NCI-H1105 (cell line): ENCODE measurements at places on chromosomes 5 and 9.

DNA sequence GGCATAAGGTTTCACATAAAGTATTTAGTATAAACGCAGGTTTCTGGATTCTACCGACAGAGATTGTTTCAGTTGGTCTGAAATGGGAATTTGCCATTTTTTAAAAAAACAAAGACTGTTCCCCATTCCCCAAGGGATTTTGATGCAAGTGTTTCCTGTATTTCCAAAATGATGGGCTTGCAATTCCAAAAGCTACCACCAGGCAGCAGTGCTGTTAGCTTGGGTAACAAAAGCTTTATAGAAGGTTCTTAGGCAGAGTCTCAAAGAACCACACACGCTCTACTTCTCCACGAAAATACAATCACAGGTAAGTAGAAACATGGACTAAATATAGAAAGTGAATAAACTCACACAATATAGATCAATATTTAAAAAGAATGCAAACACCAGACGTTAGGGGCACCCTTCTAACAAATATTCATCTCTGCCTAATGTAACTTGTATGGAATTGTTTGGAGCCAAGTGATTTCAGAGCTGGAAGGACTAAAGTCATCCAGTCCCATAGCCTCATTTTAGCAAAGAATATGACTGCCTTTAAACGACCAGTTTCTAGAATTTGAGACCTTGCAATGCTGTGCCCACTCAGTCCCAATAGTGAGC, 154.3 kb downstream of the SPOCK1 start:
- peak; percentile 0 for DNase-seq

DNA sequence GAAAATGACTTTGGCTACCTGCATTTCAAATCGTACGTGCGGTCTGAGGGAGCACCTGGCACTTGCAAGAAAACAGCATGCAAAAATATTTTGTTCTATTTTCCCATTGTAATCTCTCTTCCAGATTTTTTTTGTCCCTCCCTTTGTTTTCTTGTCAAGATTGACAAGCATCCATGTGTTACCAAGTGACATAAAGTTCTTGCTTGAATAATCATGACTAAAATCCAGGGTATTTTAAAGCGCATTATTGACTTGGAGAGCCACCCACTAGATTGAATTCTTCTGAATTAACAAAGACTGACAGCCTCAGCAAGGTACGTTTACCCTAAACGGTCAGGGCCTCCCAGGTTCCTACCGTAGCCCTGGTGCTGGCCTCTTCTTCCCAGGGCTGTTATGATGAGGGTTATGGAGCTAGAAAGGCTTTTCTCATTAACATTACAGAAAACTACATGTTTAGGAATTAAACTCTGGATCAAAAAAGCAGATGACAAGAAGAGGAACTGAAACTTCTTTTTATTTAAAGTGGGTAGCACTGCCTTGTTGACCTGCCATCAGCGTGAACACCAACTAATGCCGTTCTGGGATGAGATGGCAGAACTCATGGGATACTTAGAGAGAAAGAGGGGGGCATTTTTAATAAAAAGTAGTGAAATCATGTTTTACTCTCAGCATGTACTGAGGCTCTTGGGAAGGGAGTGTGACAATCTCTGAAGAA, 297.0 kb downstream of the EFNA5 start:
- DNase-seq: no peak

DNA sequence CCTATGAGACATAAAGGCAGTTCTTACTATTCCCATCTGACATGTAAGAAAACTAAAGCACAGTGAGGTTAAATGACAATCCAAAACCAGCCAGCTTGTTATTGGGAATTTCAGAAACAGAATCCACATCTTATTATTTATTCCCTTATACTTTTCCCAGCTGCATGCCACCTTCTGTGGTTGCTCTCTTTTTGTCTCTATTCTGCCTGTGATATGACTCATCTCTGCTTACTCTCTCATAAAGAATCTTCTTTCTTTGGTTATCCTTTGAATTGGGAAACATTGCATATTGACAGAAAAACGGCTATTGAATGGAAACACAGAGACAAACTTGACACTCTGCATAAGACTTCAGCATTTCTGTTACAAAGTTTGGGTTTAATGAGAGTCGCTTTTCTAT, 183.2 kb downstream of the TLR4 start:
- no peak for DNase-seq

- no peak for DNase-seq
Observed at GRCh38 chr9:26175264-26175663, 497.0 kb upstream of the TUSC1 start.

DNA sequence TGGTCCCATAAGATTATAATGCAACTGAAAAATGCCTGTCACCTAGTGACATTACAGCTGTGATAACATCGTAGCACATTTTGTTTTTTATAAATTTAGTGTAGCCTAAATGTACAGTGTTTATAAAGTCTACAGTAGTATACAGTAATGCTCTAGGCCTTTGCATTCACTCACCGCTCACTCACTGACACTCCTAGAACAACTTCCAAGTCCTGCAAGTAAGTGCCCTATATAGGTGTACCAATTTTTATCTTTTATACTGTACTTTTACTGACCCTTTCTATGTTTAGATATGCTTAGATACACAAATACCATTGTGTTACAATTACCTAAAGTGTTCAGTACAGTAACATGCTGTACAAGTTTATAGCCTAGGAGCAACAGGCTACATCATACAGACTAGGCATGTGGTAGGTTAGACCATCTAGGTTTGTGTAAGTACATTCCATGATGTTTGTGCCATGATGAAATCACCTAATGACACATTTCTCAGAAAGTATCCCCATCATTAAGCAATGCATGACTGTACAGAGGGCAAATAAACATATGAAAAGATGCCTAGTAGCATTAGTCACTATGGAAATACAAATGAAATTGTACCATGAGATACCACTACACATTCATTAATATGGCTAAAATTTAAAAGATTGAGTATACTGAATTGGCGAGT, 127.6 kb downstream of the TRPM6 start:
- no peak for DNase-seq

DNA sequence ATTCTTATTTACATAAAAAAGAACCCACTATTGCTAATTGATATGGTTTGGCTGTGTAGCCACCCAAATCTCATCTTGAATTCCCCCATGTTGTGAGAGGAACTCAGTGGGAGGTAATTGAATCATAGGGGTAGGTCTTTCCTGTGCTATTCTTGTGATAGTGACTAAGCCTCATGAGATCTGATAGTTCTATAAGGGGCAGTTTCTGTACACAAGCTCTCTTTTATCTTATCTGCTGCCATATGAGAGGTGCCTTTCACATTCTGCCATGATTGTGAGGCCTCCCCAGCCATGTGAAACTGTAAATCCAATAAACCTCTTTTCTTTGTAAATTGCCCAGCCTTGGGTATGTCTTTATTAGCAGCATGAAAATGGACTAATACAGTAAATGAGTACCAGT, 58.2 kb upstream of the PRR16 start:
- no peak for DNase-seq

DNA sequence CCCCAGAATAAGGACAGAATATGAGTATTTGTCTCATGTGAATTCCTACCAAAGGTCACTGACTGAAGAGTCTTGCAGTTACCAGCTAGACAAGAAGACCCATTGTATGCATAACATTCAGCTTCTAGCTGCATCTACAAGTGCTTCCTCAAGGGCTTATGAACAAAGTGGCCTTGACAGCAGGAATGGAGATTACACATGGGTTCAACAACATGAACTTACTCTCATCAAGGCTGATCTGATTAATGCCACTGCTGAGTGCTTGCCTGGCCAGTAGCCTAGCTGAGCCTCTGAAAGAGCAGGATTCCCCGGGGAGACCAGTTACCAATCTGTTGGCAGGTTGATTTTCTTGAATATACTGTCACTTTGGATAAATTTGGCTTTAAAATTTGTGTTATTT, 76.7 kb upstream of the CHD1 start:
- no peak for DNase-seq

DNA sequence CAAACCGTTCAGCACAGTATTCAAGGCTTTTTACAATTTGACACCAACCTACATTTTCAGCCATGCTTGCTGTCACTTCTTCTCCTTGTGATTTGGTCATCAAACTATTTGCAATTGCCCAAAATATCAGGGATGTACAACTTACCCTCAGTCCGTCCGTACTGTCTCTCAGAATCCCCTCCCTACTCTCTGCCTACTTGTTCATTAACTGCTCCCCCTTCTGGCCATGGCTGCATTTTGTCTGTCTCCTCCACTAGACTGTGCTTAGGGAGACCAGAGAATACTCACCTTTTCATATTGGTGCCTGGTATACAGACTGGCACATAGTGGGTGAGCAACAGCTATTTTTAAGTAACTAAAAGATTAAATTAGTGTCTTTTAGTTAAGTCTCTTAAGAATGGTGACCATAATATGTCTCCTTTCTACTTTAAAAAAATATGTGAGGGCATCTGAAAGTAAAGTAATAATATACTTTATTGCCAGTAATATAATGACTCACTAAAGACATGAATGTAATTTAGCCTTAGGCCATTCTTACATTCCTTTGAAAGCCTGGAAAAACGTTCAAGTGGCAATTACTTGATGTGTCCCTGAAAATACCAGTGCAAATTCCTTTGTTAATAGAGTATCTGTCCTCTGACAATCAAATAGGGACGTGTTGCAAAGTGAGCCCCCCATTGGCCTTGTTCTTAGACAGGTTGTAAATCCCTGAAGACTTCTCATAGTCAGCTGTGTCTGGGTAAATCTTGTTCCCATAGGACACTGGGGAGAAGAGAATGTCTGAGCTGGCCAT, 27.8 kb downstream of the PRLR start:
- no peak for DNase-seq

GRCh38 chr9:120757026-120757913, 35.9 kb downstream of the FBXW2 start:
- DNase-seq: no peak

DNA sequence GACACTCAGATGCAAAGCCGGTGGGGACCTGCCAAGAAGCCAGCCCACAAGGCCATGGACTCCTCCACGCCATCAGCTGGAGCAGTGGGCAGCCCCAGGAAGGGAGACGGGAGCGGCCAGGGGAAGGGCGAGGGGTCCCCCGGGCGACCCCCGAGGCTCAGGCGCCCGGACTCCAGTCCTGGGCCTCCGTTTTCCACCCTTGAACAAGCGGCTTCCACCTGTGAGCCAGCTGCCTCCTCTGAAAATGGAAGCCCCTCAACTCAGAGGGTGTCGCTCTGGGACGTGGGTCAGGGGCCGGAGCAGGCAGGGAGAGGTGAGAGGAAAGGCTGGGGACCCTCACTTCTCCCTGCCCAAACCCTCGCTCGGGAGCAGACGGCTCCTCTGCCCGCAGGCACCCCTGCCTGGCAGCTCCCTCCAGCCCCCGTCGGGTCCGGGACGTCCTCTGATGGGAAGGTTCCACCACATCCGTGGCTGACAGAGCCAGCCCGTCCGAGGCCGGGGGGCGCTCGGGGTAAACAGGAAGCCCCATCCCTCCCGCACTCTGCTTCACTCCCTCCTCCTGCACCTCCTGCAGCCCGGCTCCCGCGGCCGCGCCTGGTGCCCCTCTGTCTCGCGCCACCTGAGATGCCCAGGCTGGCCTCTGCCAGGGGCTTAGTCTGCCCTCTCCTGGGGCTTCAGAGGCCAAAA, 3.7 kb upstream of the EGFL7 start:
- no peak for DNase-seq

- DNase-seq: no peak
Observed at GRCh38 chr5:10635257-10635866, 71.5 kb downstream of the ANKRD33B start.

DNA sequence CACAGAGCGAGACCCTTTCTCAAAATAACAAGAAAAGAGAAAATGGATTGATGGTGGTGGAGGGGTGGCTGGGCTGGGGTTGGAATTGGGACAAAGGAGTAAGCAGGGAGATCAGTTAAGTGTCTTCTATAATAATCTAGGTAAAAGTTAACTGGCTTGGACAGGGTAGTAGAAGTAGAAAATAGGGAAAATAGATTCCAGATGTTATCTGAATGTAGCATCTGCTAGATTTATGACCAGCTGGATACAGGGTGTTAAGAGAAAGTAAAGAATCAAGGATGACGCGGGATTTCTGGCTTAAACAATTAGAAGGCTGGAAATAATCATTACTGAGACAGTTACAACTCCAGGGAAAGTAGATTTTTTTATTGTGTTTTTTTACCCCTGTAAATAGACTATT, 13.0 kb downstream of the PPP6C start:
- DNase-seq: no peak

DNA sequence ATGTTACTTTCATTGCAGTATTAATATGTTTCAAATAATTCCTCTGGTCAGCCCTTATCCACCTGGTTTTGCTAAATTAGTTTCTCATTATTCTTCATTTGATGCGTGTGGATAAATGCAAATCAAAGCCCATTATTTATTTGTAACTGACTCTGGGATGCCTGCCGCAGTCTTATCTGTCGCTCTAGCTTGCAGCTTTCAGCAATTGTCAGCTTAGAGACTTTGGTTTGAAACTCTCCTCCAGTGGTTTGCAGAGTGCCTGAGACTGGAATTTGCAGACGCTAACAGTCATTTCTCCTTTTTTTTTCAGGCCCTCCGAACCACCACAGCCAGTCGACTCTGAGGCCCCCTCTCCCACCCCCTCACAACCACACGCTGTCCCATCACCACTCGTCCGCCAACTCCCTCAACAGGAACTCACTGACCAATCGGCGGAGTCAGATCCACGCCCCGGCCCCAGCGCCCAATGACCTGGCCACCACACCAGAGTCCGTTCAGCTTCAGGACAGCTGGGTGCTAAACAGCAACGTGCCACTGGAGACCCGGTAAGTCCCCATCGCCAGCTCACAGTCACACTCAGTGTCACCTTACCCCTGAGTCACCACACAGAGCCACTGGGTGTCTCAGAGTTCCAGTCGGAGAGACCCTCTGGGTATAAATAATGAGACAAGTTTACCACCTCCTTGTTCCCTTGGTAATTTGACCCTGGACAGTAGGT, 339.0 kb upstream of the WWC1 start:
- DNase-seq: no peak

DNA sequence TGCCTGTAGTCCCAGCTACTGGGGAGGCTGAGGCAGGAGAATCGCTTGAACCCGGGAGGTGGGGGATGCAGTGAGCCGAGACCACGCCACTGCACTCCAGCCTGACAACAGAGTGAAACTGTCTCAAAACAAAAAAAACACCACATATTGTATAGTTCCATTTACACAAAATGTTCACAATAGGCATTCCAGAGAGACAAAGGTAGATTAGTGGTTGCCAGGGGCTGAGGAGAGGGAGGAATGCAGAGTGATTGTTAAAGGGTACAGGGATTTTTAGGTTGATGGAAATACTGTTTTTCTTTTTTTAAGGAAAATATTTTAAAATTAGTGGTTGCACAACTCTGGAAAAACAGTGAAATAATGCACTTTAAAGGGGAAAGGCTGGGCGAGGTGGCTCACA, 19.6 kb downstream of the ETF1 start:
- no peak for DNase-seq

DNA sequence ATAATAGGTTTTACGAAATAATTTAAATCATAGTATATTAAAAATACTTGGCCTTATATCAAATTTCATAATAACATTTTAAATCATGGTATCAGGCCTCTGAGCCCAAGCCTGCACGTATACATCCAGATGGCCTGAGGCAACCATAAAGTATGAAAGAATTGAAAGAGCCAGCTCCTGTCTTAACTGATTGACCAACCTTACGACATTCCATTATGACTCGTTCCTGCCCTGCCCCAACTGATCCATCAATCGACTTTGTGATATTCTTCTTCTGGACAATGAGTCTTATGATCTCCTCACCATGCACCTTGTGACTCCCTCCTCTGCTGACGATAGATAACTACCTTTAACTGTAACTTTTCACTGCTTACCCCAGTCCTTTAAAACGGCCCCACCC, 545.0 kb downstream of the MTRR start:
- no peak for DNase-seq
